NCI-H69 (cell line): ENCODE measurements at places on chromosomes 3 and 15.
A peak's percentile ranks its signal among the peaks of the same experiment; 100 is the strongest.

DNA sequence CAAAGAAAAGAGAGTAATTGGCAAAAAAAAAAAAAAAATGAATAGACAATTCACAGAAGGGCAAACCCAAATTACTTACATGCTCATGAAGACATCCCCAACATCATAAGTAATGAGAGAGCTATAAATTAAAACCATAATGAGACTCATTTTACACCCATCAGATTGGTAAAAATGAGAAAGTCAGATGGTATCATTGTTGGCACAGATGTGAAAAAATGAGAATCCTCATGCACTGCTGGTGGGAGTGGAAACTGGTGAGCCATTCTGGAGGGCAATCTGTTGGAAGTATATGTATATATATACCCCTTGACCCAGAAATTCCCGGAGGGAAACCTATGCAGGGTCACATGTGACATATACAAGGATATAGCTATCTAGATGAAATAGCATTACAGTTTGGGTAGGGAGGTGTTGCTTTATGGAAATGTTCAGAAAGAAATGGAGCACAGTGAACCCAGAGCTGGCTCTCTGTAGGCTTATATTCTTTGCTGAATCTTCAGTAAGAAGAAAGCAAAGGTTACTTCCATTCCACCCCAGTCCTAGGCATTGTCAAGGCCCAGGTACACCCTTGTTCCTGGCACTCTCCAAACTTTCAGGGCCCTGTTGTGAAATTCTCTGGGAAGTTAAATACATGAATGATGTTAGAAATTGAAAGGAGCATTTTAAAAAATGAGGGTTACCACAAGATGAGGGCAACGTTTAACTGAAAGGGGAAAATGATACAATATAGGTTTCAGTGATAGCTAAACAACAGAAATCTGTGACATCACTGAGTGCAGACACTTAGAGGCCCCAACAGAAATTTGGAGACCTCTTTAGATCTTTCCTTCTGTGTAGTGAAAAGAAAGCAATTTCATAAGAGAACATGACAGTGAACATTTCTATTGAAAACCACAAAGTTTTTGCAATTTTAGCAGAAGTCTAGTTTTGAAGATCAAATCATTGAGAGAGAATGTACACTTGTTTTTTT is 132.7 kb upstream of the TPRG1 start:
- peak; percentile 83 for DNase-seq

DNA sequence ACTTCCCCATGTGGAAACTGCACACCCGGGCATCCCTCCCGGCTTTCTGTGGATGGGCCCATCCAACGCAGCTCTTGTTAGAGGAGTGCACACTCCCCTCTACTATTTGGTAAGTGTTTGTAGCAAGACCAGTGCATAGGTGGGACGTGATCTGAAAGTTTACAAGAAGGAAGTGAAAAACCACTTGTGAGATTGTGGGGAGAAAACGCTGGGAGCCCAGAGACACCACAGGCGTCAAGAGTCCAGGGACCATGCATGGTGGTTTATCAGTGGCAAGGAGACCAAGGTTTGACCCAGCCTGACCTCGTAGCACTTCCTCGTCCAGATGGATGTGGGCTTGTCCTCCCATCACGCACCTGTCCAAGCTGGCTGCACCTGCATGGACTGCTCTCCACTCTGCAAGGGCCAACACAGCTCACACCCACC is 51.6 kb downstream of the ATP10A start:
- DNase-seq = no peak

GRCh38 chr3:101527441-101527840 is 14.4 kb upstream of the SENP7 start:
- no peak for DNase-seq

- no peak for DNase-seq
Observed at GRCh38 chr15:64205202-64205601, 42.4 kb upstream of the PPIB start.

GRCh38 chr15:63276342-63277037 is 915 bp upstream of the APH1B start:
- peak; percentile 60 for DNase-seq

DNA sequence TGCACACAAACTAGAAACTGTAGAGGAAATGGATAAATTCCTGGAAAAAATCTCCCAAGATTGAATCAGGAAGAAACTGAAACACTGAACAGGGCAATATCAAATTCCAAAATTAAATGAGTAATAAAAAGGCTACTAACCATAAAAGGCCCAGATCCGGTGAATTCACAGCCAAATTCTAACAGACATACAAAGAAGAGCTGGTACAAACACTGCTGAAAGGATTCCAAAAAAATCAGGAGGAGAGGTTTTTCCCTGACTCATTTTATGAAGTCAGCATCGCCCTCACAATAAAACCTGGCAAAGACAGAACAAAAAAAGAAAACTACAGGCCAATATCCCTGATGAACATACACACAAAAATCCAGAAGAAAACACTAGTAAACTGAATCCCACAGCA is 462.4 kb upstream of the THBS1 start:
- no peak for DNase-seq

- peak; percentile 27 for DNase-seq
Observed at GRCh38 chr3:29282427-29283230, 1.8 kb downstream of the RBMS3 start.

DNA sequence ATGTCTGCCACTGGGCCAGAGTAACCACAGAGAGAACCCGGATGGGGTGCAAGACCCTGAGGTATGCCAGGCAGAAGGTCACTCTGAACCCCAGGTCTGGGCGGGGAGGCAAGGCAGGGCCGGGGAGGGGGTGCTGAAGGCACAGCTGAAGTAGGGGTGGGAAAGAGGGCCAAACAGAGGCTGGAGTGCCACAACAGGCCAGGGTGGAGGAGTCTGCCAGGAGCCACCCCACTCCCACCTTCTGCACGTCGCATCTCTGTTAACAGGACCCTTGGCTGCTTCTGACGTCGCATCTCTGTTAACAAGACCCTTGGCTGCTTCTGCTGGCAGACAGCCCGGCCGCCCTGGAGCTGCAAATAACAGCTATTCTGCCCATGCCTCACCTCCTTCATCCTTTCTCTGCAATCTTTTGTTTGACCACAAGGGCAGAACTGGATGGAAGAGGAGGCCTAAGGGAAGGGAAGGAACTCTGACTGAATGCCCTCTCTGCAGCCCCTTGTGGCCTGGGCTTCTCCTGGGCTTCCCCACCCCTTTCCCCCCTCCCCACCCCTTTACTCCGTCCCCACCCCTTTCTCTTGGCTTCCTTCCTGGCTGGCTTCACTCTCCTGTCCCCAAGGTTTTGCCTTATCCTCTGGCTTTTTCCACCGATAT is 20.6 kb upstream of the FBLN2 start:
- DNase-seq = peak; percentile 51
